NCI-H2171 (cell line): ENCODE measurements at places on chromosomes 1 and 21.

DNA sequence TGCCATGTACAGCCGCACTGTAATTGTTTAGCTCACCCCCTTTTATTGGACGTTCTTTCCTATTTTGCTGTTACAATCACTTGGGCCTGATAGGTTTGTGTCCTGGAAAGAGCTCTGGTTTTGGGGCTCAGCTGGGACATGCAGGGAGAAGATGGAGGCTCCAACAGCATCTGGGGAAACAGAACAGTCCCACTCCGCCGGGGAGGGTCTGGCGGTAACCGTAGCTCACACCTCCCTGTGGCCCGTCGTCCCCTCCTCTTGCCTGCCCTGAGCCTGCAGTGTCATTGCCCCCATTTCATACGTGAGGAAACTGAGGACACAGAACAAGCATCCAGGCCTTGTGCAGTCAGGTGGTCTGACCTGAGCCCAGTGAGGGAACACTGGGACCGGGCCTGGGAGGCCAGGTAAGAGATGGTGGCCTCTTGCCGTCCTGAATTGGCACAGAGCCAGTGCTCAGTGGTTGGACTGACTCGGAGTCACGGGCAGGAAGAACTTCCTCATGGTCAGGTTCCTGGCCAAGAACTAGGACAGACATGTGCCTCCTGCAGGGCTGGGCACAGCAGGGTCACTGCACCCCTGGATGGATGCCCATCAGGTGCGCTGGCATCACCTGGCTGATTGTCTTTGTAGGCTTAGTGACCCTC is 41.8 kb downstream of the S100B start:
- DNase-seq = no peak

GRCh38 chr1:234106032-234106431 is 201.6 kb downstream of the SLC35F3 start:
- no peak for DNase-seq

- no peak for DNase-seq
These were observed 1121.5 kb downstream of the BRINP3 start for GRCh38 chr1:189356206-189356605.

GRCh38 chr1:234361102-234361603 is 12.1 kb upstream of the COA6 start:
- DNase-seq = no peak

DNA sequence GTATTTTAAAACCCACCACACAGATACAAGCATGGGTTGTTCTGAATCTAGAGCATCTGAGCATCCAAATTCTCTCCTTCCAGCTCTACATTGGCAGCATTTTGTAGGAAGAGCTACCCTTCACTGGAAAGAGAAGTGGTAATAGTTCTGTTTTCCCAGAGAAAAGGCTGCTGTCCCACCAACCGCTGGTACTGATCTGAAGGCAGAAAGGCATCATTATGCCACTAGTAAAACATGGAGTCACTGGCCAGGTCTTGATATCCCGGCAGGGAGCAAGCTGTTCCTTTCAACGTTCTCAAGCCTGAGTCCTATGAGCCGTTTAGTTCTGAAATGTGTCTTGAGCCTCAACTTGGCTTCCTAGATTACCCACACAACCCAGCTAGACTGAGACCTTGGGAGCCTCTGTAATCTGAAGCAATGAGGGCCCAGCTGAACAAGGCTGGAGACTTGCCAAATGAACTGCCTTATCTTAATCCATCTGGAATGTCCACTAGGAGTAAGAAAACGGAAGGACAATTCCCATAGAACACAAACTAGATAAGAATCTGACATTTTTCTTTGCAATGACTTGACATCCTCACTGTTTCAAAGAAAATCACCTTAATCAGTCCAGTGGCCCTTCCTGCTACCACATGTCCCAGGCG is 116.8 kb downstream of the KCNH1 start:
- no peak for DNase-seq

DNA sequence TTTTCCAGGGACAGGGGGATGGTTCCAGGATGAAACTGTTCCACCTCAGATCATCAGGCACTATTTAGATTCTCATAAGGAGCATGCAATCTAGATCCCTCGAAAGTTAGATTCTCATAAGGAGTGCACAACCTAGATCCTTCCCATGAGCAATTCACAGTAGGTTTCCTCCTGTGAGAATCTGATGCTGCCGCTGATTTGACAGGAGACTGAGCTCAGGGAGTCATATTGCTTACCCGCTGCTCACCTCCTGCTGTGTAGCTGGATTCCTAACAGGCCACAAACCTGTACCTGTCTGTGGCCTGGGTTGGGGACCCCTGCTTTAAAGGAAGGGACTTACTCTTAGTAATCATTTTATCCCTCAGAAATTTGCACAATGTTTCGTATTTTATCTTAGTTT is 9.3 kb downstream of the CTH start:
- DNase-seq = peak; percentile 48

DNA sequence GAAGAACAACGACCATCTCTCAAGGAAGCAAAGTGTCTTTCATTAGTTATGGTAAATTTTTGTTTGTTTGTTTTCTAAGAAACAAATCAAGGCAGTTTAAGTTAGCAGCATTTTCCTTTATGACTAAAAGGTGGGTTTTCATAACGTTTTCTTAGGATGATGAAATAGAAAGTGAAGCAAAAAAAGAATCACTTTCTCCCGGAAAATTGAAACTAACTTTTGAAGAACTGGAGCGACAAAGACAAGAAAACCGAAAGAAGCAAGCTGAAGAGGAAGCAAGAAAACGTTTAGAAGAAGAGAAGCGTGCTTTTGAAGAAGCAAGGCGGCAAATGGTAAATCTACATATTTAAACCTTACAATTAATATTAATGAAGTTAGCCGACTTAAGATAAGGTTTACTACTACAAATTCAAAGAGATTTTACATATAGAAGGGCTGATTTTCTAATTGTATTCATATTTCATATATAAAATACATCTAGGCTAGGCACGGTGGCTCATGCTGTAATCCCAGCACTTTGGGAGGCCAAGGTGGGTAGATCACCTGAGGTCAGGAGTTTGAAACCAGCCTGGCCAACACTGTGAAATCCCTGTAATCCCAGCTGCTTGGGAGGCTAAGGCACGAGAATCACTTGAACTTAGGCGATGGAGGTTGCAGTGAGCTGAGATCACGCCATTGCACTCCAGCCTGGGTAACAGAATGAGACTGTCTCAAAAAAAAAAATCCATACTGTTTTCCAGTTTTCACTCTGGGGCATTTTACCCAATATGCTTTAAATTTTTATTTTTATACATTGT is 38.3 kb downstream of the NEXN start:
- DNase-seq = no peak

- no peak for DNase-seq
These were observed 83.5 kb upstream of the PRDX6 start for GRCh38 chr1:173393659-173394000.

GRCh38 chr1:75632350-75632949 is 21.5 kb upstream of the SLC44A5 start:
- DNase-seq = no peak

DNA sequence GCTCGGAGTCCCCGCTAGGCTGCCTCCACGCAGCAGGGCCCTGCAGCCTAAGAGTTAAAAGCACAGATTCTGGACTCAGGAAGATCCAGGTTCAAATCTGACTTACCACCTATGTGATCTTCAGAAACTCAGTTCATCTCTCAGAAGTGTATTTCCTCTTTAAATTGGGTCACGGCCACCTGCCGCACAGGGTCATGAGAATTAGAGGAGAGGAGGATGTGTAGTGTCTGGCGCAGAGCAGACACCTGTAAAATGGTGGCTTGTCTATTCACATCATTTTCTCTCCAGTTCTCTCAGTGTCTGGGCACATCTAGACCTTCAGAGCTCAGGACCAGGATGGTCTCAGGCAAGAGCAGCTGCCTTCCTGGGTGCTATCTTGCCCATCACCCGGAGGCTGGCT is 45.8 kb downstream of the PTPRF start:
- DNase-seq = no peak

GRCh38 chr1:170221031-170221430 is 75.3 kb downstream of the NTMT2 start:
- DNase-seq = no peak

- DNase-seq = no peak
These were observed 620.2 kb downstream of the PTPRU start for GRCh38 chr1:29856340-29857114.

DNA sequence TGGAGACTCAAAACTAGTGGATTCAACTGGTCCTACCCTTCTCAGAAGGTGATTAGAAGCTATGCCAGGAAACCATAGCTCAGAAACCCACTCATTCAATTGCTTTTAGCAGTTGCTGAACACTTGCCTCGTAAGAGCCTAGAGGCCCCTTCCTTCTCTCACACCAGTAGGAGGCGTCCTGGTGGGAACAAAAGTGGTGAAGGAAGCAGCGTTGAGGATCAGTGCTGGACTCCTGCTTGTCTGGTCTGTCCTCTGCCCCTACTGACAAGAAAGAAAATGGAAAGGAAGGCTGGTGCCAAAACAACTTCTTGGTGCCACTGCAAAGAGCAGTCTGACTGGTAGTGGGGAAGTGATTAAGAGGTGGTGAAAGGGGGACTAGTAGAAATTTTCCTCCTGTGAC is 269.7 kb downstream of the LMO4 start:
- no peak for DNase-seq

DNA sequence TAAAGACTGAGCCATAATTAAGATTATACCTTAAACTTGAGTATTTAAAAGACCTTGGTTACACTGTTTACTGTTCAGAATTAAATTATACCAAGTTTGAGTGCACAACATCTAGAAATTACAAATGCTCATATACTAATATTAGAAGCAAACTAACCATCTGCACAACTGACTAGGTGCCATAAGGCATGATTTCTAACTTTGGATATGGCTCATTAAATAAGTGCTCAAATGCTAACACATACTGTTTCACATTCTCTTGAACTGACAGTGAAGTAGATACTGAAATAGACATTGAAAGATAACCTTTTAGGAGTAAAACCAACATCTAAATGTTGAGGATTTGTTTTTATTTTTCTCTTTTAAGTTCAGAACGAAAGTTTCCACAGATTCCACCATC is 74.1 kb downstream of the PRKAA2 start:
- no peak for DNase-seq

- DNase-seq = no peak
These were observed 14.6 kb upstream of the SLC2A1 start for GRCh38 chr1:42973286-42973685.

GRCh38 chr1:68322096-68322495 is 89.8 kb upstream of the WLS start:
- no peak for DNase-seq

- no peak for DNase-seq
These were observed 15.6 kb downstream of the TPM3 start for GRCh38 chr1:154176337-154176736.

- DNase-seq = no peak
These were observed 13.3 kb downstream of the SMIM12 start for GRCh38 chr1:34846265-34846664.

- no peak for DNase-seq
These were observed 213.8 kb downstream of the ROR1 start for GRCh38 chr1:63987628-63988024.

GRCh38 chr1:29171089-29171488 is 10.6 kb downstream of the SRSF4 start:
- DNase-seq = peak; percentile 92

- no peak for DNase-seq
These were observed 17.1 kb upstream of the SPAG17 start for GRCh38 chr1:118202076-118202608.

GRCh38 chr1:205353612-205354011 is 3.1 kb downstream of the KLHDC8A start:
- no peak for DNase-seq

- DNase-seq = no peak
These were observed 9.7 kb downstream of the MACF1 start for GRCh38 chr1:39214021-39214713.

DNA sequence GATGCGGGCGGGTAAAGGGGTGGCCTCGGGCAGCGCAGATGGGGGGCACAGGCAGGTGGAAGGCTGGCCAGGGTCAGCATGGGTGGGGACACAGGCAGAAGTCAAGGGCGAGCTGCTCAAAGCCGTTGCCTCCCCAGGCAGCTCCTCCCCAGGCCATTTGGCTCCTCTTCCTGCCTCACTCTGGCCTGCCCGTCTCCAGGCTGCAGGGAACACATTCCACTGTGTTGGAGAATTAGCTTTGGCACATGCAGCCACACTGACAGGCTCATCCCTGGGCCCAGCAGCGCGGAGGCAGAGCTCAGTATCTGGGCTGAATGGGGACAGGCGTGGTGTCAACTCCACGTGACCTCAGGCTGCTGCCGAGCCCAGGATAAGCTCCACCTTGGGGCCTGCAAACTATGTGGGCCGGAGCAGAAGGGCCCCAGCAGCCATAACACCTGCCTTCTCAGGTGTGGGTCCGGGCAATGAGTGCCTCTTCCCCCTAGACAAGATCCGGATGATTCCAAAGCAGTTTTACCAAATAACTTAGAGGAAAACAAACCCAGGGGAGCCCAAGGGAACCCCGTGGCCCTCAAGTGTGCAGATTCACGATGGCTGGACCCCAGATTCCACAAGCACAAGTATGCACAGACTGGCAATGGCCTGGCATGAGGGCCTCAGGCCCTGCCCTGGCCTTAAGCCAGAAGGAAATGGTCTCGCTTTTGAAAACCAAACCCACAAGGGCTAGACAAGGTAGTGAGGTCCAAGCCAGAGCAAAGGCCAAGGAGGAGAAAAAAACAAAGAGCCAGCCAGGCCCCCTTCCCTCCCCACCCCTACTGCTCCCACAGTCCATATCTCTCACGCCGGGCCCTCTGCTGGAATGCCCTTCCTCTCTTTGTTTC is 40.2 kb downstream of the HSPG2 start:
- DNase-seq = no peak

DNA sequence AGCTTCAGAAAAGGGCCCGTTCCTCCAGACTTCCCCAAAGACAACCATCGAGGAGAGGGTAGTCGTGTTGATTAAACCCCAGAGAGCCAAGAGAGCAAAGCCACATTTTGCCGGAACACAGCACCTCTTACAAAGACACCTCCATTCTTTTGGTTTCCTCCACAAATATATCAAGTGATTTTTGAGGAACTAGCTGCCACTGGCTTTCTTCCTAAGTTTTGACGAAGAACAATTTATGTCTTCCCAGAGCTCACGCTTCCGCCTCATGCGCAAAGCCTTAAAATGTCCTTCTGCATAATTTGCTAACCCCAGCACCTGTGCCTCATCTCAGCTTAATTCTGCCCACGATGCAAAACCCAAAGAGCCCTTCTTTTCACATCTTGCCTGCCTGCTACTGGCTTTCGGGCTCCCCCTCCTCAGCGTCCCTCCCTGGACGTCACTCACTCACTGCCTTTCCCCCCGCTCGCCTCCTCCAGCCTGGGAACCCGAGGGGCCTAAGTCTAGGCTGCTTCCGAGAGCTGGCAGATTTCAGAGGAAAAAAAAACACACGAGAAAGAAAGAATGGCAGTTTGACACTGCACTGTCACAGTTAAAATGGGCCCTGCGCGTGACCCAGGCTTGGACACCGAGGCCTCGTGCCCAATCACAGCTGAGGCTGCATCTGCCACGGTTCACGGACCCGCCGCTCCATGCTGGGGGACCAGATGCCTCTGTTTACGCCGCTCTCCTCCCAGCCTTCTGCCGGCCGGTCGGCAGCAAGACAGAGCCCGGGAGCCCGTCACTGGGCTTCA is 77.6 kb upstream of the IFNAR2 start:
- peak; percentile 72 for DNase-seq

DNA sequence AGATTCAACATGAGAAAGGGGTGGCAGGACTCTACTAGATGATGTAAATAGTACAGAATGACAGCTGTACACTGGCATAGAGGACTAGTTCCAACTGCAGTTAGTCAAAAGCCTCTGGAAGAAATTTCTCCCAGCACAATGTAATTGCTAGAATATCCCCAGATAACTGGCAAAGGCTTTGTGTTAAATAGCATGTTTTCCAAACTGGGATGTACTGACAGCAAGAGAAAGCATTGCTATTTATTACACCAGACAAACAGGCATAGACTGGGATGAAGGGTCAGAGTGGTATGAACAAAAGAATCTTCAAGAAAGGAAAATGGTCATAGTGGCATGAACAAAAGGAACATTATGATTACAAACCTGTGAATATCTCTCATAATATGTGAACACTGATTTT is 115.9 kb upstream of the CXADR start:
- no peak for DNase-seq
